Hepatic stellate cell (primary cell): ENCODE measurements at places on chromosomes 5 and 9.

- DNase-seq = no peak
Observed at GRCh38 chr9:124662561-124662960, 108.5 kb downstream of the NR6A1 start.

DNA sequence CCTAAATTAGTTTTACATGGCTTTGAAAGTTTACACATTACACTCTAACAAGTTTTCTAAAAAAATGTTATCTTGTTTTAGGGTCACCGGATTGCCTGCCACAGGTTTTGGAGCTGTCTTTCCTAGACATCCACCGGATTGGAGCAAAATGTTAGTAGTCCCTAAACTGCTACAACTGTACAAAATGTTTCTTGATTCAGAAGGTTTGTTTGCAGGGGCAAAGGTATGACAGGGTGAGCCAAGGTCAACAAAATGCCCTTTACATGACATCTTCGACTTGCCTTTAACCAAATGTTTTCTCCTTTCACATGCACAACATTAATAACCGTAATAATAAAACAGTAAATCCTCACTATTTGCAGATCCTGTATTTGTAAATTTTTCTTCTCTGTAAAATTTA, 37.2 kb downstream of the CFAP95 start:
- DNase-seq = no peak

GRCh38 chr5:169581580-169582227, 1.9 kb upstream of the SPDL1 start:
- peak; percentile 24 for DNase-seq

DNA sequence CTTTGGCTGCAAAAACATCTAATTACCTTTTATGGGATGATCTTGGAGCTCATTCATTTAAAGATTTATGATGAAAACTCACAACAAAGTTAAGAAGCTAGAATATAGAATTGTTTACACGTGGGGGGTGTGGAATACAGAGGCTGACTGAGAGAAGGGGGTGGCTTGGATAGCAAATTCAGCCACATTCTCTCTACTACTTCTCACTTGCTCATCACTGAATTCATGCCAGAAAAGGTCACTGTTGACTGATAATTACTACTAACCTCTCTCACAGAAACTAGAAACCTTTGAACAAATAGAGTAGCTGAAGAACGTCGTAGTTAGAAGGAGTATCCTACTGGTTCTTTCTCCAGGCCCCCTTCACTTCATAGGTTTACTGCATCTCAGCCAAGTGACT, 808.2 kb downstream of the BRINP1 start:
- no peak for DNase-seq

- no peak for DNase-seq
Observed at GRCh38 chr5:152864991-152865390, 459.9 kb upstream of the NMUR2 start.

GRCh38 chr9:69397384-69398214, 72.6 kb downstream of the ENTREP1 start:
- DNase-seq = no peak

DNA sequence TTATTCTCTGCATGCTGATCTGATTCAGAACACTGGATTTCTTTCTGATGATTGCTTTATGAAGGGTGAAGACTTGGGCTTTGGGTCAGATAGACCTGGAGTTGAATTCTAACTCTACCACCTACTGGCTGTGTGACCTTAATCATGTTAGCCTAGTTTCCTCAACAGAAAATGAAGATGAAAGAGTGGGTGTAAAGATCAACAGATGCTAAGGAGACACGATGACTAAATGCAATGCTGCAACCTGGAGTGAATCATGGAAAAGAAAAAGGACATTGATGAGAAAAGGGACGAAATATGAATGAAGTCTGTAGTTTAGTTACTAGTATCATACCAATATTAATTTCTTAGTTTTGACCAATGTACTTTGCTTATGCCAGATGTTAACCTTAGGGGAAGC, 27.8 kb upstream of the DENND1A start:
- DNase-seq = no peak

- no peak for DNase-seq
Observed at GRCh38 chr5:42483472-42484154, 60.4 kb downstream of the GHR start.

DNA sequence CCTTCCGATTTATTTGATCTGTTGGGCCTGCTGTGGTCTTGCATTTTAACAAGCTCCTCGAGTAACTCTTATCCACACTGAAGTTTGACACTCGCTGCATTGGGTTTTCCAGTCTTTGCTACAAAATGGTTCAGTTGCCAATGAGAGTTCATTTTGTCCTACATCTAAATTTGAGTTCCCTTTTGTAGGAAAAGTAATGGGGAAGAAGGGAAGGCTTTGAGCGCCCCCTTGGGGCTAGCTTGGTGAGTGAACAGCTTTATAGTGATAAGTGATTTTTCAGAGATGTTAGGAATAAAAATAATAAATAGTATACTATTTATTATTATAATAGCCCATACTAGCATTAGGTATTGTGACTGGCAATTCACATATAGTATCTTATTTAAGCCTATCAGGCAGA, 89.9 kb upstream of the GNAQ start:
- DNase-seq = no peak

GRCh38 chr5:151903243-151903653, 21.4 kb downstream of the GLRA1 start:
- DNase-seq = no peak

GRCh38 chr5:43312699-43313034, 545 bp downstream of the HMGCS1 start:
- DNase-seq = no peak

- no peak for DNase-seq
Observed at GRCh38 chr5:65811885-65812284, 89.9 kb downstream of the NLN start.

- DNase-seq = no peak
Observed at GRCh38 chr5:65329266-65329665, 152.5 kb downstream of the ADAMTS6 start.

DNA sequence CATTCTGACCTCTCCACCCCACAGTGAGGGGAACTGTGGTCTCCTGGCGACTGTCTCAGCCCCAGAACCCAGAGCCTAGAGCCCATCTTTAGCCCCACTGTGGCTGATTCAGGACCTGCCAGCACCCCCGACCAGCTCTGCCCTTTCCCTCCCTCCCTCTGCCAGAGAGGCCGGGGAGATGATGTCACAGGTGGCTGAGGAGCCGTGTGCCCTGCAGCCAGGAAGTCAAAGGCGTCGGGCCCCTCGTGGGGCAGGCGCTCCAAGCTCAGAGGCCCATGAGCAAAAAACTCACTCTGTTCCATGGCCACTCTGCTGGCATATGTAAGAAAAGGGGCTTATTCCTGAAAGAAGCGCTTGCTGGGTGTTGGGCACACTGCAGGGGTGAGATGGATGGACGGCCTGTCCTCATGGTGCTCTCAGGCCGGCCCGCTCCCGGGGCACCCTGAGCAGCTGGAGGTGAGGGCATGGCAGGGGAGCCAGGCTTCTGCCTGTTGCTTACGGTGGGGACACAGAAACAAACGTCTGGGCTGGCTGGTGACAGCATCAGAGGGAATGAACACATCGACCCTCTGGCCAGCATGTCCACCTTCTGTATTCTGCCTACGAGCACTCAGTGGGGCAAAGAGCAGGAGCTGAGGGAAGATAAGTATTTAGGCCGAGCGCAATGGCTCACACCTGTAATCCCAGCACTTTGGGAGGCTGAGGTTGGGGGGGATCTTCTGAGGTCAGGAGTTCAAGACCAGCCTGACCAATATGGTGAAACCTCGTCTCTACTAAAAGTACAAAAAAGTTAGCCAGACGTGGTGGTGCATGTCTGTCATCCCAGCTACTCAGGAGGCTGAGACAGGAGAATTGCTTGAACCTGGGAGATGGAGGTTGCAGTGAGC, 41.1 kb downstream of the LAMC3 start:
- DNase-seq = no peak

DNA sequence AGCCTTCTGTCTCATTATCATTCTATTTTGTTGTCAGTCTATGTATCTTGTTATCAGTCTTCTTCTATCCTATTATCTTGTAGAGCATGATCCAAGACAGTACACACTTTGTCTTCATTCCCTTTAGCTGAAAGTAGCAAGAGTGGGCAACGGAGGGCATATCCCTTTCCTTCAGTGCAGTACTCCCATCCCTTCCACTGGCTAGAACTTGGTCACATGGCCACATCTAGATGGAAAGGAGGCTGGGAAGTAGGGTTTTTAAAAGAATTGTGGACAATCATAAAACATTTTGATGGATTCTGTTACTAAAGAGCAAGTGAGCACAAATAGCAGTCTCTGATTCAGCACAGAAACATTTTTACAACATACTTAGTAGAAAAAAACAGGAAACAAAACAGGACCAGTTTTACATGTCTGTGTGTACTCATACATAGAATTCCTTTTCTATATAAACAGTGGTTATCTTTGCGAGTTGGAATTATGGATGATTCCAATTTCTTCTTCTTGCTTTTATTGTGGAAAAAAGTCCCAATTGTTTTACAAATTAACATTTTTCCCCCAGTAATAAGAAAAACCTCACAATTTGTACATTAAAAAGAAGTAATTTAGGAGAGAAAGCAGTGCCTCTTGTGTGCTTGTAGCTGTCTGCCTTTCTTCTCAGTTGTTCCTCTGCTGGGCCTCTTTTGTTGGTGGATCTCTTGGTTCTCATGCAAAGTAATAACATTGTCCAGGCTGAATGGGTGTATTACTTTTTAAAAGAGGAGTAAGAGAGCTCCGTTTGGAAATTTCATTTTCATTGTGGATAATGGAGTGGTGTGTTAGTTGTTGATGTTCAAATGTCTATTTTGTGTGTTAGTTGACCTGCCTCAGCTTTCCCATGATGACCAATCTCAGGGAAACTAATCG, 410.9 kb upstream of the TRPC7 start:
- DNase-seq = no peak

- no peak for DNase-seq
Observed at GRCh38 chr9:15944341-15944740, 391.5 kb downstream of the CCDC171 start.

DNA sequence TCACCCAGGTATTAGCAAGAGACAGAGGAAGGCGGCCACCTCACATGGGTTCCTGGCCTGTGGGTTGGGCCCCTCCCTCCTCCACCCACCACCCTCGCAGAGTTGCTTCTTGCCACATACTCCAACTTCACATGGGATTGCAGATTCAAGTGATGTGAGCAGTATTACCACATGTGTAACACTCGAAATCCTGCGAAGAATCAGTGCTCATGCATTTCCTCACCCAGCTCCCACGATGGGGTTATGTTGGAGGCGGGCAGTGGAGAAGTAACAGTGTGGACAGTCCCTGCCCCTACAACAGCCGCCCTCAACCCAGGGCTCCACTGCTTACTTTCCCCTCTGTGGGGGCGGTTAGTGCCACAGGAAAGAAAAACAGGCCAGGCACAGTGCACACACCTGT, 3.9 kb upstream of the FBP1 start:
- DNase-seq = no peak

GRCh38 chr5:80569086-80569960, 757 bp downstream of the ANKRD34B start:
- DNase-seq = no peak

DNA sequence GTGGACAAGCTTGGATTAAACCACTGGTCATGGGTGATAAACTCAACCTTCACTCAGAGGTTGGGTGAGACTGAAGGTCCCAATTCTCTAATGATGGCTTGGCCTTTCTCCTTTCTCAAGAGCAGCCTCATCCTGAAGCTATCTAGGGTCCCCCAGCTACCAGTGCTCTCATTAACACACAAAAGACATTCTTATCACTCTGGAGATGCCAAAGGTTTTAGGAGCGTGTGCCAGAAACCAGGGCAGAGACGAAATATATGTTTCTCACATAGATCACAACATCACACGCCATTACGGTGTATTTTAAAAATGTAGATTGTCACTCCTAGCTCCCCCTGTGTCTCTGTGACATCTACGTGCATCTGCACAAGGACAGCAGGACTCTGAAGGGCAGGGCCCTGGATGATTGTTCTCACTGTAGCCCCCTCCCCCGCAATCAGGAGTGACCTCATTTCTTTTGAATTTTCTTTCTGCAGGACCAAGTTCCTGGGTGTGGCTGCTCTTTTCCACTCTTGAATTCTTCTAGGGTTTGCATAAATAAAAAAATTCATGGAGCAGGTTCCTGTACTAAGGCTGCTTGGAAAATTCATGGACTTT, 311.3 kb downstream of the GADD45G start:
- no peak for DNase-seq

- no peak for DNase-seq
Observed at GRCh38 chr5:143059355-143059754, 289.2 kb downstream of the ARHGAP26 start.

GRCh38 chr9:4443439-4443838, 46.8 kb upstream of the SLC1A1 start:
- DNase-seq = no peak

DNA sequence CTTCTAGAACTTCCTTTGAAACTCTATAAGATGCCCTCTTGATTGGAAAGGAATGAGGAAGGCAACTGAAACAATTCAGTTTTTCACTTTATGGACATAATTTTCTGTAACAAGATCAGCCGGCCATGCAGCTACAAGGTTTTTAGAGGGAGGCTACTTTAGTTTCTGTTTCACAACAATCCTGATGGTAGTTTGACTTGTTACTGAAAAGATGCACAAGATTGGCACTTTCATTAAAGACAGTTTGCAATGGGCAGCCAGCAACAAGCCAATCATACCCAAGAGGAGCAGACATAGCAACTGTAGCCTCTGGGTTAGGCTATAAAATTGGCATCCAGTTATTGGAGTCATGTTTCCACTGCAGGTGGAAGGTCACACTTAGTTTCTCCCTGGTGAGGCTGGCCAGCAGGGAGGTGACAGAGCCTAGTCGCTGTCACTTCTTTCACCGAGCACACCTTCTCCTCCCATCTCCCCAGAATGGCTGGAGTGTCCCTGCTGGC, 74.3 kb upstream of the TGFBR1 start:
- DNase-seq = no peak

- no peak for DNase-seq
Observed at GRCh38 chr9:316382-316965, 101.8 kb downstream of the DOCK8 start.

DNA sequence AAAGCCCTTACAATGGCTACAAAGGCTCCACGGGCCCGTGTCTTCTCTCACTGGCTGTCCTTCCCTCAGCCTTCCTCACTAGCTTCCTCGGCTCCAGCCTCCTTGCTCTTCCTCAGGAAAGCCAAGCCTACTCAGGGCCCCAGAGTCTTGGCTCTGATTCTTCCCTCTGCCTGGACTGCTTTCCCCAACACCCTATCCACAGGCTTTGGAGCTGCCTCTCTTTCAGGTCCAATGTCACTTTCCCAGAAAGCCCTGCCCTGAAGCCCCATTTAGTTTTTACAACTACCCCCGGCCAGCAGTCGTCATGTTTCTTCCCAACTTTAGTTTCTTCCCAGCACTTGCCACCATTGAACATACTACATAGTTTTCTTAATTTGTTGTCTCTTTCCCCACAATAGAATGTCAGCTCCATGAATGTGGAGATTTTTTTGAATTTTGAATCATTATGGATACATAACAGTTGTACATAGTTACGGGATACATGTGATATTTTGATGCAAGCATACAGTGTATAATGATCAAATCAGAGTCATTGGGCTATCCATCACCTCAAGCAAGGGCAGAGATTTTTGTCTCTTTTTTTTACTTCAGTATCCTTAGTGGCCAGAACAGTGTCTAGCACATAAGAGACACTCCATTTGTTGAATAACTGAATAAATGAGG, 17.5 kb upstream of the TOMM5 start:
- no peak for DNase-seq

- no peak for DNase-seq
Observed at GRCh38 chr5:113179156-113179555, 202.6 kb downstream of the DCP2 start.
